RWPE1 (cell line): ENCODE measurements at places on chromosomes 13 and 19.

- peak; percentile 95 for DNase-seq
Measured at GRCh38 chr19:14405758-14406644, 13.1 kb downstream of the DDX39A start.

- DNase-seq = peak; percentile 76
Measured at GRCh38 chr19:19259741-19260140, 13.4 kb downstream of the TM6SF2 start.

- no peak for DNase-seq
Measured at GRCh38 chr13:112583592-112584277, 4.2 kb downstream of the TUBGCP3 start.

- no peak for DNase-seq
Measured at GRCh38 chr19:4197228-4197624, 14.7 kb downstream of the ANKRD24 start.

- no peak for DNase-seq
Measured at GRCh38 chr19:11576227-11576626, 1.2 kb downstream of the ACP5 start.

GRCh38 chr19:5417495-5418436 is 37.5 kb upstream of the ZNRF4 start:
- no peak for DNase-seq

DNA sequence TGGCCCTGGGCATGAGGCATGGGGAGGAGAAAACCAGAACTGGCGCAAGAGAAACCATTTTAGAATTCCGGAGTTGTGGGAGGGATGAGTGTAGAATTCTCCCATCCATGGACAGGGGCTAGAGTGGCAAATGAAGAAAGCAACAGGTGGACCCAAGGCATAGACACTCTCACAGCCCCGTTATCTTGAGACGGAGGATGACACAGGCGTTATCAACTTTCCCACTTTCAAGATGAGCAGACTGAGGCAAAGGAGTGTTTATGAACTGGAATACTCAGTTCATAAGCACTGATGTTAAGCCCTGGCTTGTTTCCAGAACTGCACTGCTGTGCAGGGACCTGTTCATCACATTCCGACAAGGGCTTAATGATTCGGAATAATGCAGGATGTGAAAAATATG is 1.1 kb upstream of the GTF3A start:
- DNase-seq = no peak

DNA sequence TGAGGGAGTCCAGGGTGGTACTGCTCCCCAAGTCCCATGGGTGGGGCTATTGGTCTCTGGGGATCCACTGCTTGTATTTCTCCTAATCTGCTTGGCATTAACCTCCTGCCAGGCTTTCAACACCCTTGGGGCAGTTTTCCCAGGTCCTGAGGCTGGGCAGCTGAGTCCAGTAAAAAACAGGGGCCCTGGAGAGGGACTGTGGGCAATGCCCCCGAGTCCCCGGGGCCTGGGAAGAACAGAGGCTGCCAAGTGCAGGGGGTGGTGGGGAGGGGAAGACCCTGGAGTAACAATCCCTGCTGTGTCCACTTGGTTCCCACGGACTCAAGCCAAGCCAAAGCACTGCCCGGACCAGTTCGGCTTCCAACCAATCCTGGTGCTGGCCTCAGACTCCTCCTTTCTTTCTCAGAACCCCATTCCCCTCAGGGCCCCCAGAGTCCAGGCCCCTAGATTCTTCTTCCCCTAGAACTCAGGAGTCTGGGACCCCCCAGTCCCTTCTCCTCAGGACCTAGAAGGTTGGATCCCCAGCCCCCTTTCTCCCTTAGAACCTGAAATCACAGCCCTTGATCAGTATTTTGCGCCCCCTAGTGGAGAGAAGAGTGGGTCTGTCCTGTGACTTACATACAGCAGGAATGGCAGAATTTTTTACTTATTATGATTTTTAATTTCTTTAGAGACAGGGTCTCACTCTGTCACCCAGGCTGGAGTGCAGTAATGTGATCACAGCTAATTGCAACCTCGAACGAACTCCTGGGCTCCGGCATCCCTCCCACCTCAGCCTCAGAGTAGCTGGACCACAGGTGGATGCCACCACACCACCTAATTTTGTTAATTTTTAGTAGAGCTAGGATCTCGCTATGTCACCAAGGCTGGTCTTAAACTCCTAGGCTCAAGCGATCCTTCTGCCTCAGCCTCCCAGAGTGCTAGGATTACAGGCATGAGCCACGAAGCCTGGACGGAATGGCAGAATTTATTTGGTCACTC is 3.7 kb upstream of the CLPTM1 start:
- DNase-seq = peak; percentile 84

DNA sequence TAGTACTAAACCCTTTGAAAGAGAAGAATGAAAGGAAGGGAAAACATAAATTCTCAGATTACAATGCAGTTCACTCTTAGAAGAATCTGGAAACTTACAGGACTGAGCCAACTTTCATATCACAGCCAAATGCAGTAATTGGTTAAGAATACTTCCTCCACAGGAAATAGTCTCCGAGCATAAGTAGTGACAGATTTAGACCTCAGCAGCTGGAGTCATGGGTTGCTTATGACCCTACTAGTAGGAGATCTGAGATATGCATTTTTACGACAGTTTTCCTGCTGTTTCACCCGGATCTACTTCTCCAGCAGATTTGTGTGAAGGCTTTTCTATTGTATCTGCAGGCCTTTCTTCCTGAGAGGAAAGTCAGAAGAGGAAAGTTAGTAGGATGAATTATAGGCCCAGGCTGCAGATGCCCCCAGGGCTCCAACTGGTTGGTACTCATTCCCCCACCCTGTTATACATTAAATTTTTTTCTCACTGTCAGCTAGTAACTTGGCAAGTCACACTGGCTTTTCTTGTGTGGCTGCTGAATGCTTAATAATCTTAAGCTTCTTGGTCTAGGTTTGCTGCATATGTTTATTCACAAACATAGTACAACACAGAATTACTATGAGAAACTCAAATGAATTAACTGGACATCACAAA is 1241.5 kb upstream of the MIR17HG start:
- DNase-seq = no peak

- no peak for DNase-seq
Measured at GRCh38 chr19:9996541-9996940, 13.8 kb downstream of the COL5A3 start.

GRCh38 chr19:49677901-49678674 is 1.0 kb downstream of the PRMT1 start:
- DNase-seq = peak; percentile 65

- no peak for DNase-seq
Measured at GRCh38 chr19:19826875-19827274, 5.3 kb upstream of the ZNF506 start.

GRCh38 chr13:113458253-113459065 is 5.2 kb upstream of the ADPRHL1 start:
- no peak for DNase-seq

GRCh38 chr13:29903996-29904395 is 53.6 kb upstream of the UBL3 start:
- DNase-seq = no peak

GRCh38 chr13:34708566-34709313 is 233.3 kb upstream of the NBEA start:
- DNase-seq = no peak

- no peak for DNase-seq
Measured at GRCh38 chr13:65965501-65965900, 1264.6 kb downstream of the PCDH9 start.
